ENCODE measurements at places on chromosomes 3 and 15. TPM values are rescaled to one million over a fixed set of nuclear protein-coding genes. Genes with fewer than 3 reads are reported as not detected.

Gene TP63
- total RNA-seq: 1.3 TPM

Gene LIPH
- 0.13 TPM for total RNA-seq

Gene KBTBD8
- 1.1 TPM for total RNA-seq

Gene HDGFL3
- total RNA-seq: 26.8 TPM

Gene CSK
- total RNA-seq: 18.9 TPM

Gene ADPRH
- 8.7 TPM for total RNA-seq

Gene KNSTRN
- total RNA-seq: 216 TPM

Gene PARP15
- total RNA-seq: 2.3 TPM

DNA sequence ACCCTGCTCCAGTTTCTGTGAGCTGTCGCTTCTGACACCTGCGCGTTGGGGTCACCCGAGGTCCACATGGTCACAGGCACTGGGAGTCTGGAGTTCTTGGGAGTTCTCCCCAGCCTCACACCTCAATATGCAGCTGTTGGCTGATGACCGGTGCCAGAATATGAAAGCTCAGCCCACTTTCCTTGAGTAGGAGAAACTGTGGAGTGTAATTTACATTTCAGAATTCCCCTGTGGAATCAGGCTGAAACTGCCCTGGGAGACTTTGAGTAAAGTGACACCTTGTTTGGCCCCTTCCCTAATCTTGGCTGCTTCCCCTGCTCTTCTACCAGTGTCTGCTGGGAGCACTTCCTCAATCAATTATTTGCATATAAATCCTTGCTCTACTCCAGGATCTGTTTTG is 255.9 kb downstream of the NFKBIZ start:
- DNase-seq: no peak

GRCh38 chr15:42908538-42908937 is 12.0 kb downstream of the TTBK2 start:
- DNase-seq: no peak

- no peak for DNase-seq
Measured at GRCh38 chr15:52445553-52445952, 83.1 kb downstream of the MYO5A start.

GRCh38 chr15:75533945-75534344 is 45.2 kb downstream of the PTPN9 start:
- no peak for DNase-seq

GRCh38 chr3:179148616-179149405 is 654 bp downstream of the PIK3CA start:
- DNase-seq: peak; percentile 39

- no peak for DNase-seq
Measured at GRCh38 chr15:56736881-56737707, 3.8 kb upstream of the ZNF280D start.

DNA sequence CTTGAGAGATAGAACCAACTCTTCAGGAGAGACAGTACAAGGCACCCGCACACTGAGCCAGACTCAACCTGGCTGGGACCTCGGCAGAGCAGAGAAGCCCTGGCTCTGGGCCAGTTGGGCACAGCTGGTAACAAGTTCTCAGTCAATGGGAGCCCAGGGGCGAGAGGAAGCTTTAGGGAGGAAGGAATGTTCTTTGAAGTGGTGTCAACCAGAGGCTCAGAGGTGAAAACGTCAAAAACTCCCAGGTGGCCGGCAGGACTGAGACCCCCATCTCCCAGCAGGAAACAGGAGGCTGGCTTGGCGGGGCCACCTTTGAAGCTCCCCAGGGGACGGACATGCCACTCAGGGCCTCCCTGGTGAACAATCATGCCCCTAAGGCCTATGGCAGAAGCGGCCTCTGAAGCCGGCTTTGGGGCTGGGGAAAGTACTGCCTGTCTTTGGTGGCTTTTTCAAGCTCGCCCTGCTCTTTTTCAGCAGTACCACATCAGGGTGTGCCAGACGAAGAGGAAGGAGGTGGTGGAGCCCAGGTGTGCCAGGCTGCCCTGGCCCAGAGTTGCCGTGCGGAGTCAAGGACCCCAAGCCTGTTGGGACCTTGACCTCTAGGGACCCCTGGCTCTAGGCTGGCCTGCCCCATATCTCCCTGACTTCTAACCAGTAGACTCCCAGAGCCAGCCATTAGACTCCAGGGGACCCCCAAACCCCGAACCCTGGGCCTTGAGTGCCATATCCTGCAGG is 16.7 kb upstream of the TBC1D21 start:
- DNase-seq: peak; percentile 17

DNA sequence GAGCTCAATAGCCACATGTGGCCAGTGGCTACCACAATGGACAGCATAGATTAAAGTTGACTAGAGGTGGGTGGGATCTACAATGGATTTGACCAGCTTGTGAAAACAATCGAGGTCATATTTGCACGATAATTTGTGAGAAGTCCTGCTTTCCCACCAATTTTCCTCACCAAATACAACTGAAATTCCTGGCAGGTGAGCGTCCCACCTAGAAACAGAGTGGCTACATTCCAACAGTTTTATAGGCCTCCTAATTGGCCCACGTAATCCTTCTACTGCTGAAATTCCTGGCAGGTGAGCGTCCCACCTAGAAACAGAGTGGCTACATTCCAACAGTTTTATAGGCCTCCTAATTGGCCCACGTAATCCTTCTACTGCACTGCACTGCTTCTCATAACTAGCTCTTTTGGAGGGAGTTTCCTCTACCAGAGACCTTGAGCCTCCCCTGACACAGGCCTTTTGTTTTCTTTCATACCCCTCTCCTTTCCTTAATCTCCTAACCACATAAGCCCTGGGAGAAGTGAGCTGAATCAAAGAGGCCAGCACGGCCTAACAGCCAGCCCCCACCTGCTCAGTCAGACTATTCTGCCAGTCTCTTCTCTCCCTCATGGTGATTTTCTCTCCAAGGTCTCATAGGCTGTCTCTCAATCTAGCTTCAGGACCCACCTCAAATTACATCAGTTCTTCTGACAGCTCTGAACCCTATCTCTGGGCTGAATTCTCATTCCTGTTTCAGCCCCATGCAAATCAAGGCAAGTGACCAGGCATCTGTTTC is 80.2 kb downstream of the BFSP2 start:
- no peak for DNase-seq

- DNase-seq: no peak
Measured at GRCh38 chr15:71562251-71562650, 248.1 kb upstream of the NR2E3 start.

GRCh38 chr3:130834476-130834875 is 59.4 kb upstream of the ATP2C1 start:
- no peak for DNase-seq

GRCh38 chr3:125058959-125059358 is 3.2 kb upstream of the HEG1 start:
- DNase-seq: no peak

GRCh38 chr15:72825829-72826228 is 42.3 kb upstream of the ADPGK start:
- no peak for DNase-seq

DNA sequence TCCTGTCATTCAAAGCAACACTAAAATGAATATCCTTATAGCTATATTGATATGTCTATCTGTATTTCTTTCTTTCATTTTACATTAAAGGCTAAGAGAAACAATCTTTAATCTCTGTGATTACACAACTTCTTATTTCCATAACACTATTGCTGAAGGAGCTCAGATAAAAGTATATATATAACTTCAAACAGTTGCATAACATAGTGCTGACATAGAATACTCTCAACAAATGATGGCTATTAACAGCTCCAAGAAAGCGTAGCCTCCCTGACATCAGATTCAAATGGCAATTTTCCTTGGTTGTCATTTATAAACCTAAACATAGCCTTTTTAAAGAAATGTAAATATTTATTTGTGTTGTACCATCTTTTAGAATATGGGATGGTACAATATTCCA is 116.6 kb upstream of the PTPRG start:
- no peak for DNase-seq

DNA sequence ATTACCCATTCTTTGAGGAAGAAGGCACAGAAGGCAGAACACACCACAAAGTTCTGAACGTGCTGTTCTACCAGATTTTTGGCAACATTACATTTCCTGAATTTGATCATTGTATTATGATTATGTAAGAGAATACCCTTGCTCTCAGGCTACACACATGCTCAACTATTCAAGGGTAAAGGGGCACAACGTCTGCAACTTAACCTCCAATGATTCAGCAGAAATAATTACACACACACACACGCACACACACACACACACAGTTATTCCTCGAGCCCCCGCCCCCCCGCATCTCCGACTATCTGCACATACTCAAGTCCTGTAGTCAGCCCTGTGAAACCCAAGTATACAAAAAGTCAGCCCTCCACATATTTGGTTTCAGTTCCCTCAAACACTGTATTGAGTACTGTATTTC is 26.8 kb downstream of the RPN1 start:
- DNase-seq: no peak

DNA sequence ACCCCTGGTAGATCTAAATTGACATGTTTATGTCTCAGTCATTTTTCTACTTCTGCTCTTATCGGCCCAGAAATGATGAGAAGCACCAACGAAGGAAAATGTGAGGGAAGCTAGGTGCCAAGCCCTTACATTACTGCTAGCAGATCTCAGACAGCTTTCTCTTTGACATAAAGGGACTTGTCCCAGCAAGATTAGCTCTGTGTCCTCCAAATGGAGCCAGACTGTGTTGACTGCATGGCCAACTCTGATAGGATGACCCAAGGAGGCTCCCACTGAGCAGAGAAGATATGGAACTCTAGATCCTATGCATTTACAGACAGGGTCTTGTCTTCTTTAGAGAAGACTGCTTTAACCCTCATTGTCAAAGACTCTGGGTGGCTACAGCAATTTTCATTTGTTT is 2.8 kb upstream of the MCTP2 start:
- no peak for DNase-seq

DNA sequence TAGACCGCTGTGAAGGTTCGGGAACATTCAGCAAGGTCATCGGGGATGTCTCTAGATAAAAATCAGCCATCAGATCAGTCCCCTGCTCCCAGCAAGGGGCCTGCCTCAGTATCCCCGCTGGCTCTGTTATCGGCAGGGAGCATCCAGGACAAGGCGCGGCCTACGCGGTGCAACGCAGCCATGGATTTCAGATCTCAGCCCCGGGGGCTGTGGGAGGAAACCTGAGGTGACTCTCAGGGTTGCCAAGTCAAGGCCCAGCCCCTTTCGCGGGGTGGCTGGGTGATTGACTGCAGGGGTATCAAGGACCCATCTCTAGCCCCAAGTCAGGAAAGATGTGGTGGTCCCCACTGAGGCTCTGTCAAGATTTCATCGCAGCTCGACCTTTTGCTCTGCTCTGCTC is 23.1 kb upstream of the CD47 start:
- DNase-seq: no peak

GRCh38 chr3:122365073-122365472 is 18.0 kb downstream of the MIX23 start:
- no peak for DNase-seq

DNA sequence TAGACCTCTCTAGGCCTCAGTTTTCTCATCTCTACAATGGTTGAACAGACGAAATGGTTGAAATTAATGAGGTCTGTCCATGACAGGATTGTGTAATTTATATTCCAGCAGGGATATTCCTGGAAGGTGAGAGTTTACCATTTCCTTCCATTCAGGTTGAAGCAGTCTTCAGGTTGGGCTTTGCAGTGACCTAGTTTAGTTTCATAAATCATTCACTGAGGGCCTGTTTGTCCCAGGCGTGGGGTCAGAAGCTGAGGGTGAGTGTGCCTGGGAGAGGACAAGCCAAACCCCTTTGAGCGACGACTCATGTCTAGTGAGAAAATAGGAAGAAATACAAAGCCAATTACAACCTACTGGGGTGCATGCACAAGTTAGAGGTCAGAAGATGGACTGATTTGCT is 57.2 kb upstream of the CACNA2D3 start:
- DNase-seq: no peak

DNA sequence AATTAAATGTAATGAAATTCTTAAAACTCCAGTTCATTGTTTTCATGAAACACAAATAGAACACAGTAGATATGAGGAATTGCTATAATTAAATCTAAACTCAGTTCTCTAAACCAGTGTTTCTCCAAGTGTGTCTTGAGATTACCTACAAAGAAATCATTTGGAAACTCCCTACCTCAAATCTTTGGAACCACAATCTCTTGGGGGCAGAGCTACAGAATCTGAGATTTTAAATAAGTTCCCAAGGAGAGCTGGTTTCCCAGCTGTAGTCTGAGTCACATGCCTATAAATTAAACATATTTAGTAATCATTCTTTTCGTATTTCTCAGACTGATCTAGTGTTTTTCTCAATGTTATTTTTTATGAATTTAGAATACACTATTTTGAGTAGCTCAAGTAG is 17.0 kb upstream of the ACTC1 start:
- no peak for DNase-seq

- DNase-seq: no peak
Measured at GRCh38 chr3:179098388-179099077, 26.9 kb upstream of the ZMAT3 start.

DNA sequence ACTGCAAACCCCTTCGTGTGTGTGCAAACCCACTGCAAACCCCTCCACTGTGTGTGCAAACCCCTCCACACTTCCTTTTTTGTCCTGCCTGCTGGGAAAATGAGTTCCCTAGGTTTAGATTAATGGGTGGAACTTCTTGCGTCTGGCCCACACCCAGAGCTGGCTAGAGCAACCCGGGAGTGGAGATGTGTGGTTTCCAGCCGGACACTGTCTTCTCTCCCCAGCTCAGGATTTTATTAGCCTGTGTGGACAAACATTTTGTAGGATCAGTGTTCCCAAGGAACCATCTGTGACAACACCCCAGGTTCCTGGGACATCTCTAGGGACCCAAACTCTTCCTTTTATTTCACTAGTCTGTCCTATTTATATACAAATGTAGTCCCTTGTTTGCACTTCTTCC is 9.6 kb upstream of the LRRK1 start:
- DNase-seq: no peak

DNA sequence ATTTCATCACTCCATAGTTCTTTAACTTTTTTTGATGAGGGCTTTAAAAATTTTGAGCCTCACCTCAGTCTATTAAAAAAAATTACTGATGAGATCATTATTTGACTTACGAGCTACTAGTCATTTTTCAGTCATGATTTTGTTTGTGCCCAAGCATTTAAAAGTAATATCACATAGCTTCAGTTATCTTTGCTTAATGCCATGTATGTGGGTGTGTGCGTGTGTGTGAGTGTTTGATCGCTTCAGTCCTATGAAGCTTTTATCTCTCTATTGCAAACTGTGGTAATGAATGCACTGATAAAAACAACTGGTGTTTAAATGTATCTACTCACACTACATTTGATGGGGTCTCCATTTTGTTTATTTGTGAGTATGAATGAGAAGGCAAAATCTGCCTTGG is 49.8 kb downstream of the RSRC1 start:
- no peak for DNase-seq

GRCh38 chr3:21738935-21739702 is 11.9 kb downstream of the ZNF385D start:
- no peak for DNase-seq

DNA sequence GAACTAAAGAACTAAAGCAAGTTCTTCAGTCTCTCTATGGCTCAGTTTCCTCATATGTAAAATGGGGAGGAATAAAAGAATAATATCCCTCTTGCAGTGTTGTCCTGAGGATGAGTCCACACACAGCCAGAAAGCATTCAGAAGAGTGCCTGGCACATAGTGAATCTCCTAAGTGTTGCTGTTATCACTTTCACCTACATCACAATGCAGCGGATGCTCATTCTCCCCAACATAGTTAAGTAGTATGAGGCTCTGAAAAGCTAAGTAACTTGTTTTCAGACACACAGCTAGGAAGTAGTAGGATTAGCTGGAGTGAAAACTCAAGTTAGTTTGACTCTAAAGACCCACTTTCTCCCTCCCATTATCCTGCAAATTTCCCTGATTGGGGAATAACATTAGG is 9.1 kb upstream of the USP3 start:
- DNase-seq: no peak
